A673 (cell line): ENCODE measurements at places on chromosomes 4 and X. TPM values are rescaled to one million over a fixed set of nuclear protein-coding genes. Genes with fewer than 3 reads are reported as not detected.

The FRG2 gene
- 67.1 and 79.1 TPM in 2 replicates for total RNA-seq

- H3K4me1 ChIP-seq: no peaks in the 10 kb centered on the region
- no peak for DNase-seq
- no peaks in the 10 kb centered on the region for H3K27me3 ChIP-seq
- no peaks in the 10 kb centered on the region for H3K36me3 ChIP-seq
- no peak overlapping the region for H3K27ac ChIP-seq
- H3K4me3 ChIP-seq: no peak overlapping the region
Measured at GRCh38 chr4:151489462-151490203, 80.7 kb downstream of the FHIP1A start.

DNA sequence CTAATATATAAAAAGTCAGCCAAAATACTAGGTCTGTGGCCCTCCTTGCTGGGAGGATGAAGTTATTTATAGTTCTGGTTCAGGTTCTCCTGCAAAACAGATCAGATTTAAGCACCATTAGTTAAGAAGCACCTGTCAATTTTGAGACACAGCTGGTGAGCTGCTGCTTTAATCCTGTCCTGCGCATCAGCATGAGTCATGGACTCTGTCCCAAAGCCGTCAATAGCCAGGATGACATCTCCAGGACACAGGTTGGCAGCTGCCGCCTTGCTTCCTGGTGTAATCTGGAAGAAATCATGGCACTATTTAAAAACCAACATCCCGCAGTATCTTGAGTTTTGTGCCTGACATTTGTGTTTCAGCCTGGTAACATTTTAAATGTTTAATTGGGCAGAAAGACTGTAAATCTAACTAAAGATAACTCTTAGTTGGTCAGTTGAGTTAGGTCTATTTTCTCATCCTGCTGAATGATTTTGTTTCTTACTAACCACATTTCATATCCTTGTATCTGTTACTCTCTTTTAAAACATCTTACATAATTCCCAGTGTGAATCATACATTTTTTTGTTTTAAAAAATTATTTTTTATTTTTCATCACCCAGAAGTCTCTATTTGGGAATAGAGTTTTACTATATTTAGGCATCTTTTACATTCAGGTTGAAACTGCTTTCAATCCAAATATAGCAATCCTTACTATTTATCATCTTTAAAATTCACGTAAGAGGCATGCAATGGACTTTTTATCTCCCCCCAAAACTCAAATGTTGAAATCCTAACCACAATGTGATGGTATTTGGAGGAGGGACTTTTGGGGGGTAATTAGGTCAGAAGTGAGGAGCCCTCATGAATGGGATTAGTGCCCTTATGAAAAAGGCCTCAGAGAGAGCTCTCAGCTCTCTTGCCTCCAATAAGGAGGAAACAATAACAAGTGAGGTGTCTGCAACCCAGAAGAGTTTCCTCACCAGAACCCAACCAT is 10.1 kb downstream of the PDLIM3 start:
- no peaks in the 10 kb centered on the region for H3K4me1 ChIP-seq
- H3K36me3 ChIP-seq: no peaks in the 10 kb centered on the region
- DNase-seq: no peak
- H3K4me3 ChIP-seq: no peak overlapping the region

GRCh38 chrX:72095370-72095769 is 36.3 kb downstream of the RTL5 start:
- no peak overlapping the region for H3K27ac ChIP-seq
- no peaks in the 10 kb centered on the region for H3K36me3 ChIP-seq
- no peak overlapping the region for H3K4me3 ChIP-seq
- no peak for DNase-seq
- no peaks in the 10 kb centered on the region for H3K27me3 ChIP-seq

- peaks cover 73% of the 10 kb centered on the region for H3K4me1 ChIP-seq
- H3K36me3 ChIP-seq: no peaks in the 10 kb centered on the region
- H3K27me3 ChIP-seq: no peaks in the 10 kb centered on the region
Measured at GRCh38 chr4:173181848-173182247, 13.2 kb downstream of the GALNT7 start.
